Endothelial cell of umbilical vein (primary cell): ENCODE measurements at places on chromosomes 3 and 15. TPM values are rescaled to one million over a fixed set of nuclear protein-coding genes. Genes with fewer than 3 reads are reported as not detected.

GRCh38 chr3:56370991-56371775 lies 97.1 kb downstream of the ERC2 start:
- DNase-seq: no peak

- DNase-seq: no peak
These were observed 74.4 kb upstream of the PPP2R3A start for GRCh38 chr3:135891121-135891520.

GRCh38 chr3:140933109-140933508 lies 8.5 kb upstream of the SLC25A36 start:
- DNase-seq: no peak

- peak; percentile 77 for DNase-seq
These were observed 17.4 kb upstream of the EHD4 start for GRCh38 chr15:41989573-41990242.

GRCh38 chr3:132210476-132211346 lies 106.5 kb upstream of the ACP3 start:
- peak; percentile 9 for DNase-seq

DNA sequence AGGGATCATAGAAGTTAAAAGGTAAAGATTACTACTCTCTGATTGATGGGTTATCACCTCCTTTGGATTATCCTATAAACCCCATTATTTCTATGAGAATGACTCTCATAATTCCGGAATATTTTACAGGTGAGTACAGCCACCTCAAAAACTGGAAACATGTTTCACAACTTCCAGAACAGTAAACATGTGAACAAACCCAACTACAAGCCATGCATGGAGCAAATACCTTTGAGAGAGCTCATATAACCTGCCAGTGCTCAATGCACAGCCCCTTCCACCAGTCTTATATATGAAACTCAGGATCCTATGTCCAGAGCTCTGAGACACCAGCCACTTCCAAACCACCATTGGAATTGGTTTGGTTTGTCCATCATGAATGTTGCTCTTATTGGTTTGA lies 208.0 kb downstream of the MECOM start:
- DNase-seq: no peak

DNA sequence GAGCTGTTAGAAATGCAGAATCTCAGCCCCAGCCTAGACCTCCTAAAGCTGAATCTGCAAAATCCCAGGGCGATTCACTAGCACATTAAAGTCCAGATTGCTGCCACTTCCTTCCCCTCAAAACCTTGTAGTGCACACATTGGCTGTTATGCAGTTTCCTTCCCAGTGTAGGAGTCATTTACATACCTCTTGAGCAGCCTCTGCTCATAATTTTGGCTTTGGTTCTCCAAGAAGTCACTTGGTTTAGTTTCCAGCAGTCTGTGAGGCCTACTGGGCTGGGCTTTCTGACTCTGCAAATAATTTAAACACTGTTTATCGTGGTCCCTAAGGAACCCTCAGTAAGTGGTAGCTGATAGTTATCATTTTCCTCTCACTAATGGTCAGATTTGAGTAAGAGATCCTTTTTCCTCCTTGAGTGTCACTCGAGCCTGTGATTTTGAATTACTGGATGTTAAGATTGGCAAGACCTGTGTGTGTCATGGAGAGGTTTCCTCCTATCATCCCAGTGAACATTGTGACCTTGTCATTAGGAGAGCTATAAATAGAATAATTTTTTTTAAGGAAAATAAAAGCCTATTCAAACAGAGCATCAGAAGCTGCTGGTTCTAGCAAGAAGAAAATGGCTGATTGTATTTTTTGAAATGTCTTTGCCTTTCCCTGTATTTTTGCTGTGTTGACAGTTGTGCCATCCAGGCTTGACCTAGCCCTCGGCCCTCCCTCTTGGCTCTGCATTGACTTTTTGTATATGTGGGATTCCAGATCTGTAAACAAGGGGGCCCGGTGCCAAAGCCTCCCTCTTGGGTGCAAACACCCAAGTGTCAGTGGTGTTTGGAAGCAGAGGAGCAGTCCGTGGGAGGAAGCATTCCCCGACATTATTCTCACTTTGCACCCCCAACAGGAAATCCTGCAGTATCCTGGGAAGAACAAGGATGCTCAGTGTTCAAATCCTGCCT lies 134.8 kb upstream of the ANKRD28 start:
- no peak for DNase-seq

GRCh38 chr3:8625991-8626390 lies 18.6 kb downstream of the SSUH2 start:
- no peak for DNase-seq

- DNase-seq: no peak
These were observed 47.9 kb downstream of the USP13 start for GRCh38 chr3:179700716-179701115.

DNA sequence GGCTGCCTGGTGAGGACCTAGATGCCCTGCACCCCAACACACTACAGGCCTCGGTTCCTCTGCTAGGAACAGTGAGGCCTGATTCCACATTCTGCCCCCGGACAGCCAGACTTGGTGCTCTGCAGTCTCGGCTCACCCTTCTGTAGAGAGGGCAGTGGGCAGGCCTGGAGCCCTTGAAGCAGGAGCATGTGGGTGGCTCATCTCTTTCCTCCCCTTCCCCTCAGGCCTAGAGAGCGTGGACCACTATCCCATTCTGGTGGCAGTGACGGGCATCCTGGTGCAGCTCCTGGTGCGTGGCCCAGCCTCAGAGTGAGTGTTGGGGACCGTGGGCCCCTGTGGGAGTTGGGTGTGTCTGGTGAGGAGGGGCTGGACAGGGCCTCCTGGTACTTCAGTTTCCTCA lies 3.3 kb downstream of the AMIGO3 start:
- DNase-seq: no peak

DNA sequence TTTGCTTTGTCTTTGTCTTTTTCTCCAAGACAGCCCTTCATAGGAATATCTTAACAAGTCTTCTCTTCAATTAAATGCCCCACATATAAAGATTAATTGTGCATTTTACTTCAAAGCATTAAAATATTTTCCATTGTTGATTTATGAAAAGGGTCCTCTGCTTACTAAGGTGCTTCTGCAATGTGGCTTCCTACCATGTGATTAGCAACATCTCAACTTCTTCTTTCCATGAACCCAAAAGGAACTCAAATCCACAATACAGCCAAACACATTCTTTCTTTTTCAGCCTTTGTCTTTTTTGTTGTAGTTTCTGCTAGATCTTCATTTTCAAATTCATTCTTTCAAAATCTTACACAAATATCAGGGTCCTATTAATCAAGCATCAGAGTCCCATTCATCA lies 309.2 kb downstream of the NSUN3 start:
- no peak for DNase-seq

GRCh38 chr3:72411126-72411525 lies 437.1 kb downstream of the SHQ1 start:
- no peak for DNase-seq

DNA sequence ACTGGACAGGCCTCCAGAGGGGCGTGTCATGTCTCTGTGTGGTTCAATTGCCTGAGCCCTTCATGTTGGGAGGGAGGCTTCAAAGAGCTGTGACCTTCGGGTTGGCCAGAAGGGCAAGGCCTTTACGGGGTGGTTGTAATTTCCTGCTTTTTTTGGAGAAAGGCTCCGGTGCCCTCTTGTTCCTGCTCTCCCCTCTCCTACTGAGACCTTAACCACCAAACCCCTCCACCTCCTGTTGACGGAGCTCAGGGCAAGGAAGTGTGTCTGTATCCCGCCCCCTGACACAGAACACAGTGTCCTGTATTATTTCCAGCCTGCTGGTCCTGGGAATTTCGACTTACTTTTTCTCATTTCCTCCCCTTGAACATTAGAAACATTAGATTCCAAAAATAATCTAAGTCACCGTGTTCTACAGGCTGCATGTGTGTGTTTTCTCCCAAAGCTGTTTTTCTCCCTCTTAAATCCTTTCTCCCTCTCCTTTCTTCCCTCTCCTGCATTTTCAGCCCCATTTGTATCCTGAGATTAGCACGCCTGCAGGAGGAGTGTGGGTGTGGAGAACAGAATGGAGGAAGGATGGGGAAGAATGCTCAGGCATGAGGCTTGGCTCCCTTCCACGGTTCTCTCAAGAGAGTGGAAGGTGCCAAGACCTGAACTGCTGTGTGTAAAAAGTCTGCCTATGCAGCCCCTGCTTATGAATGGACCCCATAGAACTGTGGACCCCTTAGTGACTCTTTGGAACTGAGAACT lies 285.4 kb upstream of the ROPN1 start:
- DNase-seq: peak; percentile 77

GRCh38 chr3:30934208-30934550 lies 39.7 kb upstream of the GADL1 start:
- peak; percentile 48 for DNase-seq

GRCh38 chr15:73583544-73583943 lies 49.6 kb downstream of the NPTN start:
- no peak for DNase-seq

DNA sequence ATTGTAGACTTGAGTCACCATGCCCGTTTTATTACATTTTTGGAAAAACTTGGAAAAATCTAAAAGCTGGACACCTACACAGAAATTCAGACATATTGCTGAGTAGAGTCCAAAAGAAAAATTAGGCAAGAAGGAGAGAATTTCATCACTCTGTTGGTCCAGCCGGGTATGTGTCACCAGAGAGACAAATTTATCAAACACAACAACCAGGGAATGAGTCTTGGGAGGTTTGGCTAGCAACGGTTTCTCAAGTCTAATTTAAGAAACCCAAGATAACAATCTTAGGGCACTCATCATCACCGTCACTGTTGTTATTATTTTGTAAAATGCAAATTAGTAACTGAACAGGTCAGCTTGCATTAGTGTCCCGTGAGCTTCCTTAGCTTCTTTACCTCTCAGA lies 197.5 kb upstream of the C2CD4B start:
- no peak for DNase-seq

DNA sequence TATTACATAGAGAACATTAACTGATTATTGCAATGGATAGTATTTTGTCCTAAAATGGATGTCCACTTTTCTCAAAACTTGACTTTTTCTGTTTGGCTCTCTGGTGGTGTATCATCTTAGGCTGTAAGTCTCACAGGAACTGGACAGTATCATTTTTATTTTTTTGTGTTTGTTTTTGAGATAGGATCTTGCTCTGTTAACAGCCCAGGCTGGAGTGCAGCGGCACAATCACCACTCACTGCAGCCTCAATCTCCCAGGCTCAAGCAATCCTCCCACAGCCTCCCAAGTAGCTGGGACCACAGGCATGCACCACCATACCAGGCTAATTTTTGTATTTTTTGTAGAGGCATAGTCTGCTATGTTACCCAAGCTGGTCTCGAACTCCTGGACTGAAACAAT lies 13.1 kb downstream of the CHST14 start:
- no peak for DNase-seq

GRCh38 chr15:48584090-48584811 lies 61.3 kb downstream of the FBN1 start:
- no peak for DNase-seq

- peak; percentile 65 for DNase-seq
These were observed 658 bp downstream of the EOGT start for GRCh38 chr3:69012800-69013252.

DNA sequence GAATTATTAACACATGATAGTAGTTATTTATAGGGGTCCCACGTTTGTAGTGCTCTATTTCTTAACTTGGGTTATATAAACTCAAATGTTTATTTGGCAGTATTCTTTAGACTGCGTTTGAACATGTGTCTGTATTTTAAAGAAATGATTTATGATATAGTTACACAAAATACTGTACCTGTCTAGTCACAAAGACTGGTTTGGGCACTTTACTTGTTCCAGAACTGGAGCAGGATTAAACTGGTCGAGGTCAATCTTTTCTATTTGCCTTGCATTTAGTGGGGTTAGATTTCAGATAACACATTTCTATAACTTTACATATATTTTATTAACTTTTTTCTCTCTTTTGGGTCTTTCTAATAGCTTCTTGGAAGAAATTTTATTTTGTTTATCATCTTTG lies 39.5 kb downstream of the HACD3 start:
- DNase-seq: no peak

DNA sequence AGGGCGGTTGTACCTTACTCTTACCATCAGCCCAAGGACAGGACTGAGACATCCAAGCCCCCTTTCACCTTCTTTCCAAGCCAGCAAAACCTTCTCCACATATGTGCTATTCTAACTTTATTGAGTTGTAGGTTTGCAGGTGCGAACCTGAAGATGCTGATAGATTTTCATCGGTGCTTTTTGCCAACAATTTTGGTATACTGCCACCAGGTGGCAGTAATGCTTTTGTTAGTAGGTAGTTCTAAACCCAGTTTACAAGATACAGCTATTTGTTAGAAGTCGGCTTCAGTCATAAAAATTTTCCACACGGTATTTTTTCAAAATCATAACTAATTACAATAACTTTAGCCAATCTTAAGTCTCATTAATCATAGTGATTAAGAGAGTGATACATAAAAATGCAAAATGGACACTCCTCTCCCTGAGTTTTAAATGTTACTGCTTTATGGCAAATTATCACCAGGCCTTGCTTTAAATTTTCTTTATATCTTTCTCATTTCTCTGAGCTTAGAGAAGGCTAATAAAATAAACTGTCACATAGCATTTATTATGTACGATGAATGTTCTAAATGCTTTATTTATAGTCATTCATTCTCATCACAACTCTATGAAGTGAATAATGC lies 636 bp downstream of the TBC1D21 start:
- DNase-seq: peak; percentile 60

GRCh38 chr3:44080474-44081072 lies 161.1 kb upstream of the TOPAZ1 start:
- no peak for DNase-seq

DNA sequence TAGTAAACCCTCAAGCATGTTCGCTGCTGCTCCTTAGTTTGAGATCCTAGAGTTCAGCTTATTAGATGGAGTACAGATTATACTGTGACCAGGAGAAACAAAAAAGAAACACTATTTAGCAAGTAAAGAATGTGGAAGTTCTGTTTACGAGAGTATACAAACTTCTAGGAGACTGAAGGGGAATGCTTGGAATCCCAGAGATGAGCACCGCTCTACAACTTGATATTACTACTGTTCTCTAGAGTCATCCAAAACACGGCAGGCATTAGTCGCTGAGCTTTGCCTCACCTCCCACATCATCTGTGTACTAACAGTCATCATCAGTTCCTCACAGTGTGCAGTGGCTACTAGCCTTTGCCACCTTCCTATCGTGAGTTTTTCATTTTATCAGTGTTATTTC lies 121.4 kb upstream of the CHRM5 start:
- DNase-seq: no peak

GRCh38 chr3:60650171-60650570 lies 601.1 kb downstream of the FHIT start:
- no peak for DNase-seq

The ALDH1L1 gene
- polyA plus RNA-seq: not detected in 2 replicates

The PDZRN3 gene
- not detected in 2 replicates for polyA plus RNA-seq

The ECE2 gene
- not detected in 2 replicates for polyA plus RNA-seq

The LINGO1 gene
- polyA plus RNA-seq: 0.15 and 0.30 TPM in 2 replicates

The AGBL1 gene
- not detected in 2 replicates for polyA plus RNA-seq

The DISP2 gene
- 0.10 and 0.24 TPM in 2 replicates for polyA plus RNA-seq

The WWTR1 gene
- 341 and 347 TPM in 2 replicates for polyA plus RNA-seq

The CFAP161 gene
- polyA plus RNA-seq: 0.08 TPM in 1 of 2 replicates, not detected in the other

The CYP11A1 gene
- 0.08 TPM in 1 of 2 replicates, not detected in the other for polyA plus RNA-seq

The CEP19 gene
- polyA plus RNA-seq: 0.53 and 0.87 TPM in 2 replicates

The CDV3 gene
- 35.3 and 46.7 TPM in 2 replicates for polyA plus RNA-seq

The ANKDD1A gene
- polyA plus RNA-seq: 1.8 and 2.0 TPM in 2 replicates

The SLC24A5 gene
- polyA plus RNA-seq: not detected in 2 replicates

The BTLA gene
- polyA plus RNA-seq: not detected in 2 replicates

The PP2D1 gene
- not detected in 2 replicates for polyA plus RNA-seq

The ZNF609 gene
- polyA plus RNA-seq: 15.9 and 18.2 TPM in 2 replicates

The LCTL gene
- polyA plus RNA-seq: 0.04 TPM in 1 of 2 replicates, not detected in the other

The GOLGA8J gene
- not detected in 2 replicates for polyA plus RNA-seq

The PLSCR5 gene
- not detected in 2 replicates for polyA plus RNA-seq

The FEM1B gene
- 11.1 and 16.3 TPM in 2 replicates for polyA plus RNA-seq
